ENCODE measurements at places on chromosomes 13 and 19.

- no peak for DNase-seq
Observed at GRCh38 chr19:34244611-34245299, 9.6 kb upstream of the GARRE1 start.

DNA sequence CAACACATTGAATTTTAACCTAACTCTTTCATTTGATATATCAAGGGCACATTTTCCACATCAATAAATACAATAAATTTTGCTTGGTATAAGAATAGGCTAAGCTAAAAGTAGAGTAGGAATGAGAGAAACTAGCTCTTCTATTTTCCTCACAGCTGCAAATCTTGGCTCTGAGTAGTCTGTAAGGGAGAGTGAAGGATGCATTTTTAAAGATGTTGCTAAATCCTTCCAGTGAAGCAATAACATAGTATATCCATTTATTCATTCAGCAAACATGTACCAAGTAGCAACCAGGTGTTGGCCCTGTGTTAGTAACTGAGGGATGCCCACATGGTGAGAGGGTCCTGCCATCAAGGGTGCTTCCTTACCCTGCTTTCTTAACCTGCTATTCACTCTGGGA, 799.9 kb downstream of the PCDH9 start:
- no peak for DNase-seq

GRCh38 chr19:44746946-44747738, 1.4 kb upstream of the BCL3 start:
- DNase-seq, result peak; percentile 97

DNA sequence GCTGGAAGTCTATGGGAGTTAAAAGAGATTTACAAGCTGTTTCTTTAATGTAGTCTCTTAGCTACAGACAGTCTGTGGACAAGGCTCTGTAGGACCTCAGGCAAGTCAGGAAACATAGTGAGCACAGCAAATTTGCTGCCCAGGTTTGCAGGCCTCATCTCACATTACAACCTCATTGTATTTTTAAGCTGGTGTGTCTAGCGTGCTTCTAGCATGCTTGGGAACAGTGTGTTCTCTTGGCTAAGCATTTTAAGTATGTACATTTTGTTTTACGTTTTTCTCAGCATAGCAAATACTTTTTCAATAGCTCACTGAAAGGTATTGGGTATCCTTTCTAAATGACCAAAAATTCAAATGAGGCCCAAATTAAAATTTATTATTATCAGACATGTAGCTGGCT, 113.2 kb downstream of the STARD13 start:
- DNase-seq, result no peak

DNA sequence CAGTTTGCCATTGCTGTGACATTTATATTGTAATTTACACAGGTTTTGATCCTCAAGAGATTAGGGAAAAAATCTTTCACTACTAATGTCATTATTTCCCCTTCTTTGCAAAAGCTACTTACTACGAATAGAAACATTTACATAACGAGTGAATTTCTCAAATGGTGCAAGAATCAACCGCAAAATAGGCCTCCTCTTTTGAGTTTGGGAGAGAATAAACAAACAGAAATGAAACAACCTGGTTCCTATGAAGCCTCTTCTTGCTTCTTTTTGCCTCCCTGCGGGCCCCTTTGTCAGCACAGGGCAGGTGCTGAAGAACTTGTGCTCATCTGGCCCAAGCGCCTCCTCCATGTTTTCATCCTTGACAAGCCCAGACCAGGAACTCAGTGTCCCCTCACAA, 10.1 kb upstream of the GJA3 start:
- no peak for DNase-seq

All from activated CD8-positive, alpha-beta memory T cell treated with anti-CD3 and anti-CD28 coated beads for 24 hours (primary cell).